ENCODE measurements at places on chromosomes 16 and 17.

- DNase-seq = no peak
These were observed 15.8 kb downstream of the PPM1D start for GRCh38 chr17:60615840-60616239.

DNA sequence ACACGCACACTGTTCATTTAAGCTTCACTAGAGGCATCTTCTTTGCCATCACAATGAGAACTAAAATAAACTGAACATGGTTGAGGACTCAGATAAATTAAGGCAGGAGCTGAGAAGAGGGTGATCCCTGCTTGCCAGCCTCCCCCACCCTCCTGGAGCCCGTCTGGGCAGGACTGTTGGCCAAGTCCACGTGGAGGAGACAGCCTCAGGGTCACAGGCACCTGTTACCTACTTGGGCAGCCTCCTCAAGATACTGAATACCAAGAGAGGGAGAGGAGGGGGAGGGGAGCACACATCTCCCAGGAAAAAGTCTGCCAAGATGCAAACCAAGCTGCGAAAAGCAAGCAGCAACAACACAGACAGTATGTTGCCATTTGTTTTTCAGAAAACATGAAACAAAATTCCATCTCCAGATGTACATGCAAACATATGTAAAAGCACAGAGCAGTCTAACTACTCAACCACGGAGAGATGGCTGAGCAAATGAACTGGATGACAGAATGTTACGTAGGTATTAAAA, 67.4 kb downstream of the SLC39A11 start:
- no peak for DNase-seq

DNA sequence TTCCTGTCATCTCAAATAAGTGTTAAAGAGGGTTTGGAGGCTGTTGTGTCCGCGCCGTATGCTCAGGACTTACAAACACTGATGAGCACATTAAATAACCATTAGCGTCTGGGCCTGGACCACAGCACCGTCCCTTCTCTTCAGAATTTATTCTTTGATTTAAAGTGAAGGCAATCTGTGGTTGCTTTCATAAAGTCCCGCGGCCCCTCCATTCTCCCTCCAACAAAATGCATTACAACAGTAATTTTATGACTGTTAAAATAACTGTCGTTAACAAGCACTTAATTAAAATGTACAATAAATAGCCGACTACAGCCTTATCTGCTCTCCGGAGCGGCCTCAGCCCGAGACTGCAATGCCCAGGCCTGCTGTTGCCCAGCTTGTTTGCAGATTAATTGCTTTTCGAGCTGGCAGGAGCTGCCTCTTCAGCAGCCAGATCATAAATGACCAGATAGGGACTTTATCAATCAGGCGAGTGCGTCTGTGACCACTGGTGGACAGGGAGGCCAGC, 30.6 kb upstream of the IRX3 start:
- DNase-seq = no peak

DNA sequence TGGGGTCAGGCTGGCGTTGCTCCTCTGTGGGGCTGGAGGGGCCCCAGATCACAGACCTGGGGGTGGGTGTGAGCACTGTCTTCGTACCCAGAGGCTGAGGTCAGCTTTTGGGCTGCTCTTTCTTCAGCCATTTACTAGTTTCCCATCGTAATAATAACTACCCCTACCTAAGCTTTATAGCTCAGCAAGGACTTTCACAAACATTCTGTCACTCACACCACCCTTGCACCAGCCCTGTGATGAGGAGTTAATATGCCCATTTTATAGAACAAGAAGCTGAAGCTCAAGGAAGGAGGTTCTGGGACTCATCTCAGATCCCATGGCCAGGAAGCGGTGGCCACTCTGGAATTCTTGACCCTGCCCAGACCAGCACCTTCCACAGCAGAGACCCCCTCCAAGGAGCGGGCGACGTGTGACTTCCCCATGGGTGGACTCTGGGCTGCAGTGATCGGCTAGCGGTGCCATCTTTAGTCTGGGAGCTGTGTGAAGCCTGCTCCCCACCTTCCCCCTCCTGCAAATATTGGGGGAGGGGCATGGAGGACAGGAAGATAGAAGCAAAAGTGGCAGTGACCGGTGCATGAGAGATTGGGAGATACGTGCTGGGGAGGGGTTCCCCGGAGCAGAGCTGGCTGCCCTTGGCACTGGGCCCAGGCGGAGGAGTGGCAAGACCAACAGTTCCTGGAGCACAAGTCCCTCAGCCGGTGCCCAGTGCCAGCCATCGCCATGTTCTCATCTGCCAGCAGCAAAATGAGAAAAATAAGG, 81.8 kb upstream of the TOB1 start:
- DNase-seq = no peak

DNA sequence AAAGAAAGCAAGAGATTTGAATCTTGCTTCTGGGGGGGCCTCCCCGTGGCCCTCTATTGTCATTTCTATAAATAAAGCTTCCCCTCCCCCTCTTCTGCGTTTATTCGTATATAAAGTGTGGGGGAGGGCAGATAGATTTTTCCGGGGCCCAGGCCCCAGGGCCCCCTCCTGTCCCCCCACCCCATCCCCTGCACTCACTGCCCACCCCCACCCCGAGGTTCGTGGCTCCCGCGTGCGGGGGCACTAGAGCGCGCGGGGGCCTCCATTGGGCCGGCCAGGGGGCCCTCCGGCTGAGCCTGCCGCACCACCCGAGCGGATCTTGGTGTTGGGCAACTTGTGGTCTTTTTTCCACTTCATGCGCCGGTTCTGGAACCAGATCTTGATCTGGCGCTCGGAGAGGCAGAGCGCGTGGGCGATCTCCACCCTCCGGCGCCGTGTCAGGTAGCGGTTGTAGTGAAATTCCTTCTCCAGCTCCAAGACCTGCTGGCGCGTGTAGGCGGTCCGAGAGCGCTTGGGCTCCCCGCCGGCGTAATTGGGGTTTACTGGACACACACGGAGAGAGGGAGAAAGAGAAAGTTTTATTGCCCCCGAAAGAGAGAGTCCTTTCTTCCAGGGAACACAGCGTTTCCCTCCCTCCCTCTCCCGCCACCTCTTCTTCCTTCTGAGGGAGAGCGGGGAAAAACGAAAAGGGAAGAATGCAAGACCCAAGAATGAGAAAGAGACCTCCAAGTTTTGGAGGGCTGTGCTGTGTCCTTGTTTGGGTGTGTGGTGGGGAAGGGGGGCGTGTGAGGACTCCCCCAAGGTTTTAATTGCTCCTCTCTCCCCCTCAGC, 1.5 kb downstream of the HOXB4 start:
- no peak for DNase-seq

GRCh38 chr16:22313876-22314470, 16.8 kb downstream of the POLR3E start:
- DNase-seq = no peak

- no peak for DNase-seq
These were observed 12.3 kb downstream of the CNTROB start for GRCh38 chr17:7944326-7944725.

DNA sequence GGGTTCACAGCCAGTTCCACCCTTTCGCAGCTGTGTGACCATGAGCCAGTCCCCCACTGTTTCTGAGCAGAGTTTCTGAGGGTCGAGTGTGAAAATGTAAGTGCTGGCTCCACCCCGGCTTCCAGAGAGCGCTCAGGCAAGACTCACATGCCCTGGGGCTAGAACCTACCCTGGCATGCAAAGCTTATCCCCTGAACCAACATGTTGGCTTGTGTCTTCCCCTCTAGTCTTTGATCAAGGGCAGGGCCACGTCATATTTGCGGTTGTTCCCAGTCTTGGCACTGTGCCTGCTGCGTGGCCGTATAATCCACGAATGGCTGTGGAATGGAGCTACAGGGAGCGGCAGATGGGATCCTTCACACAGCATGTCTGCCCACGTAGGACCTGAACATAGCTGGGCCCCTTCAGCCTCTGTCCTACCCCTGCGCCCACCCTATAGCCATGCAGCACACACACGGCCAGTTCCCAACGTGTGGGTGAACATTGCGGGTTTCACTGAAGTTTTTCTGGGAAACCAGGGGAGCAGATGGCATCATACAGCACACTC, 84.8 kb downstream of the MRM1 start:
- DNase-seq = no peak

- DNase-seq = no peak
These were observed 14.4 kb downstream of the NDUFAF8 start for GRCh38 chr17:81253358-81254131.

DNA sequence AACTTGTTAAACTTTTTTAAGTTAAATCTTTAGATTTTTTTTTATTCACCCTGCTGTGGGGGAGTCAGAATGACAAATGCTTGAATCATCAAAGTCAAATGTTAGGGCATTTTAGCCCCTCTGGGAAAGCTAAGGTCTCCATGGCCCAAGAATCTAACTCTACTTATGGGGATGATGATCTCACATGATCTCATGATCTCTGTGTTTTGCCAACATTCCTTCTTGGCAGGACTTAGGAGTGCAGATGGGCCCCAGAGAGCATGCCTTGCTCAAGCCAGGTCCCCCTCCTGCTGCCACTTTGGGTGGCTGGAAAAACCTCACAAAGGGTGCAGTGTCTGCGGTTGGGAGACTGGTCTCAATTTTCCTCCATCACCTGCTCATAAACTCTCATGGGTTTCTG, 108.6 kb downstream of the PRKCB start:
- DNase-seq = no peak

- DNase-seq = no peak
These were observed 5.3 kb downstream of the BEAN1 start for GRCh38 chr16:66432429-66432828.

Measured in 8988T (cell line).